Suppressor macrophage treated with lipopolysaccharide for 1 hour (primary cell): ENCODE measurements at places on chromosomes 6 and 20.
A peak's percentile ranks its signal among the peaks of the same experiment; 100 is the strongest.

GRCh38 chr6:149060985-149061760 is 256.3 kb upstream of the TAB2 start:
- DNase-seq: no peak

- DNase-seq: no peak
These were observed 71.7 kb upstream of the FRMD1 start for GRCh38 chr6:168150551-168151320.

- DNase-seq: no peak
These were observed 110.2 kb upstream of the RREB1 start for GRCh38 chr6:6997263-6998193.

DNA sequence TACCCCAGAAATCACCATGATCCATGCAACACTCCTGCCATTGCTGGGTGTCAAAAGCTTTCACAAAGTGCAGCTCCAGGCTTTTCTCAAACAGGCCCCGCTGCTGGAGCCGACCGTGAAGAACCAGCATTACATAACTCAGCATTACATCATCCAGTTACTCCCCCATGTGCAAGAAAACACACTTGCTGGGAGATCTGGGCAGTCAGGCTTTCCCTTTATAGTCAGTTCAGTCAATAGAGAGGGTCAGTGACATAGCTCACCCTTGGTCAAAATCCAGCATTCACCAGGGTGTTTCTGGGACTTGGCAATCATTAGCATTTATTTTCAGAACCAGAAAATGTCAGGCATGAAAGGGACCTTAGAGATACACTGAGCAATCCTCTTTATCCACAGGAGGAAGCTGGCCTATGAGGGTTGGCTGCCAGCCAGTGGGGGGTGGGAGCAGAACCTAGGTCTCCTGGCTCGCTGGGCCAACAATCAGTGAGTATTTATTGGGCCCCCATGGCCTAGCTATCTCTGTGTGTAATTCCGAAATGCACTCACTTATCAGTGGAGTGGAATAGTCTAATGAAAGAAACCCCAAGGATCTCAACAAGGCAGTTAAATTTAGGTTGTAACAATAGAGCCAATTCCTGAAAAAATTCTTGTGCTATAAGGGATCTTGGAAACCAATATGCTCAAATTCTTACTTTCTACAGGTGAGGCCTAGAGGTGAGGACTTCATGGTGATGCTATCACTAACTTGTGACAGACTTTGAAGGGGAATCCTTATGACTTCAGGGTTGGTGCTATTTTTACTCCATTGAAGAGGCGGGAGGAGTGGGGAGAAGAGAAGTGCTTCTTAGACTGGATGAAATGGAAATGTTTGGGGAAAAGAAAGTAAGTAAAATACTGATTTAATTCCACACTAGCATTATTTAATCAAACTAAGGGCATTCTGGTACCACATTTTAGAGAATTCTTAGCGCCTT is 54.6 kb downstream of the LYRM4 start:
- DNase-seq: peak; percentile 93

- DNase-seq: no peak
These were observed 576.6 kb downstream of the PTPRT start for GRCh38 chr20:42613076-42613475.

DNA sequence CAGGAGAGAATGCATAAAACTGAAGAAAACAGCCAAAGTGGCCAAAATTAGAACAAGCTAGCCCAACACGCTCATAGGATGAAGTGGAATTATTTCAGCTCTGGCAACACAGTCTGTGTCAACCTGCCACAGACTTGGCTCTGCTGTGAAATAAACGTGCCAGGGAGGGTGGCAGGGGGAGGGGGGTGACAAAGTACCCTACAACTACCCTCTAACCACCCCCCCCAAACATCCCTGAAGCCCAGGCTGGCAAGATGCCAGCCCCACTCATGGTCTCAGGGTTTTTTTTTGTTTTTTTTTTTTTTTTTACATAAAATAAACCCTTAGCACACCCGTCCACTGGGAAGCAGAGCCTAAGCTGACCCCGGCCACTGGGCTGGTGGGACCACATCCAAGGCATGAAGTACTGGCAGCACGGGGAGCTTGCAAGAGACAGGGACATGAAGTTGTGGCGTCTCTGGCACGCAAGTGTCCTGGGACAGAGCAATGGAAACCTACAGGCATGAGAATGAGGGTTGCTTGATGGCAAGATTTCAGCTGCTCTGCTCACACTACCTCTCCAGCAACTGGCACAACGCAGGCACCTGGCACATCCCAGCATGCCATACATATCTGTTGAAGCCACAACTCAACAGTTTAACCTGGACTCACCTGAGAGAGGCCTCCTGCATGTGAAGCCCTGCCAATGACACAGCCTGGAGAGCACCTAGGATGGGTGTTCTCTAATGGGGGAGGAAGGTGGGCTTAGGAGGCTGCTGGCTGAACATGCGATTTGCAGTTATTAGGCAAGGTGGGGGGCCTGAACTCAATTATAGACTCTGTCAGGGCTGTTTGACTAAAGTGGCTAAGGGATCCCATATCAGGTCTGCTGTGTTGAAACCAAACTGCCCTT is 76.4 kb downstream of the TRAM2 start:
- no peak for DNase-seq

- DNase-seq: no peak
These were observed 7.3 kb downstream of the AIG1 start for GRCh38 chr6:143068001-143068400.

GRCh38 chr6:150157081-150157480 is 14.2 kb downstream of the PPP1R14C start:
- DNase-seq: no peak

- no peak for DNase-seq
These were observed 511.1 kb downstream of the TENT5A start for GRCh38 chr6:81241126-81242041.

DNA sequence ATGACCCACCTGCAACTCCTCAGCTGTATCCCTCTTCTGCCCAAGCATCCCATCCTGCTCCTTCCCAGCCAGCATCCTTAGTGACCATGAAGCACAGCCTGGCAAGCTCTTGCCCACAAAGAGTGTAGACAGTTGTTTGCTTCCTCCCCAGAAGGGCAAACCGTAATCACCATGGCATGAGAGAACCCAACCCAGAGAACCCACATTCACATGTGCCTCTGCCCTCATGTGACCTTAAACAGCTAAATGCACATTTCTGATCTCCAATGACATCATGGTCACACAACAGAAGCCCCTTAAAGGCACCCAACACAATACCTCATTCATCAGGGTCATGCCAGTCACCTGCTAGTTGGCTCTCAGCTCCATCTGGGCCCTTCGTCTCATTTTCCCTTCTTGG is 162.8 kb upstream of the CDYL start:
- no peak for DNase-seq

- DNase-seq: no peak
These were observed 89.8 kb upstream of the DST start for GRCh38 chr6:56732517-56732916.

- DNase-seq: no peak
These were observed 29.0 kb upstream of the GTSF1L start for GRCh38 chr20:43755851-43756250.

GRCh38 chr20:44081476-44081875 is 105.5 kb downstream of the JPH2 start:
- no peak for DNase-seq

GRCh38 chr6:162999575-163000285 is 272.0 kb downstream of the PACRG start:
- DNase-seq: no peak

GRCh38 chr20:58161192-58161591 is 67.3 kb downstream of the ANKRD60 start:
- DNase-seq: no peak

- DNase-seq: no peak
These were observed 3.4 kb upstream of the SLC17A5 start for GRCh38 chr6:73657201-73657600.

DNA sequence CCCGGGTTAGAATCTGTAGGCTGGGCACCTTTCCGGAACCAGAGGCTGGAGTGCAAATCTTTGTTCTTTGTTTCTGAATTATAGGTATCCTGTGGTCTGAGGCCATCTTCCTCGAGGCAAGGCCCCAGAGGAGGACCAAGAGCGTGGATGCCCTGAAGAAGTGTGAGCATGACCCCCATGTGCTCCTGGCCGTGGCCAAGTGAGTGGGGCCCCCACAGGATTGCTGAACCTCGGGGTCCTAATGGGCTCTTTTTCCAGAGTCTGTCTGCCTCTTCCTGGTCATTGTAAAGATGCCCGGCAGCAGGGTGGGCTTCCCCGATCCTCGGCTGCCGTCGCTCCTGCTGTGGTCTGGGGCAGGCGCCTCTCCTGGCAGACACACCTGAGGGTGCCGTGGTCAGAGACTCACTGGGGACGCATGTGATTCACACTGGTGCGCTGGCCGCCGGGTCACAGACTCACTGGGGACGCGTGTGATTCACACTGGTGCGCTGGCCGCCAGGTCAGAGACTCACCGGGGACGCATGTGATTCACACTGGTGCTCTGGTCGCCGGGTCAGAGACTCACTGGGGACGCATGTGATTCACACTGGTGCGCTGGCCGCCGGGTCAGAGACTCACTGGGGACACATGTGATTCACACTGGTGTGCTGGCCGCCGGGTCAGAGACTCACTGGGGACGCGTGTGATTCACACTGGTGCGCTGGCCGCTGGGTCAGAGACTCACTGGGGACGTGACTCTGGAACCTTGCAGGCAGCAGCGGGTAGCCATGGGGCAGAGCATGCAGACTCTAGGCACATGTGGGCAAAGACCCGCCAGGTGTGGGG is 6.5 kb upstream of the C20orf204 start:
- no peak for DNase-seq

- no peak for DNase-seq
These were observed 162.1 kb downstream of the AIG1 start for GRCh38 chr6:143222801-143223231.

GRCh38 chr6:15061908-15062515 is 183.9 kb upstream of the JARID2 start:
- DNase-seq: no peak

GRCh38 chr20:4708036-4708435 is 13.7 kb upstream of the PRND start:
- no peak for DNase-seq

DNA sequence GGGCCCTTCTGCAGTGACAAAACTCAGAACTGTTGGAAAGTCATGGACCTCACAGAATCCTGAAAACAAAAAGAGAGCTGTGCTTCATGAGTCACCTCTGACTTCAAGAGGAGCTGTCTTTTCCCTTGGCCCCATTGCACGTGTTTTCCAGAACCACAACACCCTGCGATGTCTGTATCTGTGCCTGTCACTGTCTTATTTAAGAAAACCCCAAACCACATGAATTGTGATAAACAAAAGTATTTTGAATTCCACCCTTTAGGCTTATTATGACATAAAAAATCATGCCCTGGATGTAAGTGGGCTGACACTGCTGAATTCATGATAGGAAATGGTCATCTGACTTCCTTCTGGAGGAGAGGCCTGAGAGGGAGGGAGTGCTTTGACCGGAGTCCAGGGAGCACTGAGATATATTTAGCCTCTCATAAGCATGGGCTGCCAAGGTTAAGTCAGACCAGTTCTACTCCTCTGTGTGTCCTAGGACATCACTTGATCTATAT is 96.4 kb upstream of the DUSP22 start:
- DNase-seq: peak; percentile 94

DNA sequence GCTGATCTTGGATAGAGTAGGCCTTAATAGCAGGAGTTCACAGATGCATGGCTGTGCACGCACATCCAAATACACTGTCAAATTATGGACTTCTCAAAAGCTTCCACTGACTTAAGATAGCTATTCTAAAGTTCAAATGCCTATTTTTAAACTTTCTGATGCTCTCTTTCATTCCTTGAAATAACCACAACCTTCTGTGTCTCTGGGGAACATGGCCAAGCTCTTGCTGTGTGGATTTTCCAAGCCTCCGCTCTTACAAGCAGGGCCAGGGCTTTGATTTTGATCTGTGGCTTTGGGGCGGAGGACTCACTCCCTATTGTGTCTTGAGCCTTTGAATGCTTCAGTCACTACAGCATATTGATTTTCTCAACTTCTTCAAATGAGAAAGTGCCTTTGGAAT is 35.7 kb upstream of the SNRPB2 start:
- DNase-seq: no peak

GRCh38 chr6:36728289-36729160 is 30.9 kb downstream of the RAB44 start:
- no peak for DNase-seq

DNA sequence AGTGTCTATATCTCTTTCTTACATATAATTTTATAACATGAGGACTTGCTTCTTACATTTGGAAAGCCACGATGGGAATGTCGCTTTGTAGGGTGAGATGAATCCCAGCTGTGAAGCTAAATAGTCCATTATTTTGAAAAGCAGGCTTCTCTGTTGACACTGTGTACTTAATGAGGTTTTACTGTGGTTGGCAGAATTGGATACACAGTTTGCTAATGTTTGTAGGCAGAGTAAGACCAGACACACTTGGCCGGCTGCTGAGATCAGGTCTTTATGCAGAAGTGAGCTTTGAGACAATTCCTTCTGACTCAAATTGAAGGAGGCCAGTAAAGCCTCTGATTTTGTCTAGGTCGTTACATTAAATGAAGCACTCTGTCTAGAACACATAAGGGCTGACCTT is 93.0 kb downstream of the NDUFAF5 start:
- DNase-seq: no peak

DNA sequence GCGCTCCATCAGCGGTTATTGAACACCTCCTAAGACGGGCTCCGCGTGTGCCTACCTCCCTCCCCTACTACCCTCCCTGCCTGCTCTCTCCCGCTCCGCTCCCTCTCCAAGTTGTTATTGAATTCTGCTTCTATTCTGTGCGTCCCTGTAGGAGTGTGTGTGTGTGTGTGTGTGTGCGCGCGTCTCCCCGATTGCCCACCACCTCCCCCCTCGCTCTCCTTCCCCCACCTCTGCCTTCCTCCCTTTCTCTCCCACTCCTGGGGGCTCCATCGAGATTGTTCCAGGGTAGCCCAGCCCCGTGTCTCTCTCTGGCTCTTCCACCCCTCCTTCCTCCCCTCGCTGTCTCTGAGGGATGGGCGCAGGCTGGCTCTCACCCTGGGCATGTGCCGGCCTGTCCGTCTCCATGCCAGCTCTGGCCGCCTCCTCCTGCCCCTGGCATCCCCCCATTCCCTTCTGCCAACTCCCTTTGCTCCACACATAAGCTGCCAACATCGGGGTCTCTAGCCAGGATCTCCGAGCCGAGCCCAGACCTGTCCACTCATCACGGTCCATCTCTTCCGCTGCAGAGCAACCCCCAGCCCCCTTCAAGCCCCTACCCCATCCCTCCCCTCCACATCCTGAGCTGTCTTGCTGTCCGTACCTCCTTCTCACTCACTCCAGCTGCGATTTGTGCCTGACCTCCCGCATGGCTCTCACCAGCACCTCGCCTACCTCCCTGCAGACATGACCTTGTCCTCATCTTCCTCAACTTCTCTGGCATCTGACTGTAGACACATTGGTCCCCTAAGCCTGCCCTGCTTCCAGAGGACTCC is 68.5 kb downstream of the SRC start:
- no peak for DNase-seq

DNA sequence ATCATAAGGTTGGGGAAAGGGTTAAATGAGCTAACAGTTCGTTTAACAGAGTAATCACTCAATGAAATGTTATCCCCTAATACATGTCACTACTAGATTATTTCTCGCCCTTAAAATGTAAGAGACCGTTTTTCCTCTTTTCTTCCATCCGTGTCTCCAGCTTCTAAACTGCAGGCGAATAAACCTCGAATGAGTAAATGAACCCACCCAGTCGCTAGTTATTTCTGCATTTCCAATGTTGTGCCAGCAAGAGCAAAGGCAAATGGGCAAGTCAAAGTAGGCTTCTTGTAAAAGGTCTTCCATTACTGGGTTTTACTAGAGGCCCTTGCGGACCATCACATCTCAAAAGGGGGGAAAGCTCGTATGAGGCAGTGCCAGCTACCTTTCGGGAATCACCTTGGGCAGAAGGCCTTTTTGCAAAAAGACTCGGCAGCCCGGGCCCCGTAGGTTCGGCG is 400 bp upstream of the SMAP1 start:
- no peak for DNase-seq

- DNase-seq: no peak
These were observed 51.1 kb downstream of the AGPAT4 start for GRCh38 chr6:161222706-161223234.
